Astrocyte (in vitro differentiated cells and primary cell): ENCODE measurements at places on chromosomes 11 and 22.

- no peak for DNase-seq
Observed at GRCh38 chr11:77139201-77139600, 11.2 kb downstream of the MYO7A start.

DNA sequence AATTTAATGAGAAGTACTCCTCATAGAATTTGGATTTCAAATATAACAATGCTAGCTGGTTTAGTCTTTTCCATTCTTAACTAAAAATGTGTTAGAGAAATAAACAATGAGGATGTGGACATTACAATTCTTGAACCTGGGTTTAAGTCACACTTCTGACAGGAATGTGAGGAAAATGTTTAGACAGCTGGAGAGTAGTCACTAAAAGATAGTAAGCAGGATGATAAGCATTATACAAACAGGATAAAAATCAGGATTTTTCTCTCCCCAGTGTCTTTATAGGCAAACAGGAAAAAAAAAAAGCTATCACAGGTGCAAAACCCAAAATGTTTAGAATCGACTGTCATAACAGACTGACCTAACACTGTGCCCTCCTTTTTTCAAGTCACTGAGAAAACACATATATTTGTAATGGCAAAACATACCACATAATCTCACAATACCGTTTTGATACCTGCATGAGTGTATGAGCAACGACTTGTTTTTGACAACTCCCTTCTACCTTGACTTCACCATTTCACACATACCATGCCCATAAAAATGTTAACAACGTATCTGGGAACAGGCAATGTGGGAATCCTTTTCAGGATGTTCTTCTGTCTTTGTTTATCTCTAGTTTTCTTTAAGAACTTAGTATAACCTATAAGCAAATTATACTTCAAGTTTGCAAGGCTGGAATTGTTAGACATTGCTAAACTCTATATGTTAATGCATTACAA lies 242.0 kb downstream of the SBF2 start:
- DNase-seq = peak; percentile 52

- peak; percentile 70 for DNase-seq
Observed at GRCh38 chr11:103358251-103358650, 249.0 kb downstream of the DYNC2H1 start.

DNA sequence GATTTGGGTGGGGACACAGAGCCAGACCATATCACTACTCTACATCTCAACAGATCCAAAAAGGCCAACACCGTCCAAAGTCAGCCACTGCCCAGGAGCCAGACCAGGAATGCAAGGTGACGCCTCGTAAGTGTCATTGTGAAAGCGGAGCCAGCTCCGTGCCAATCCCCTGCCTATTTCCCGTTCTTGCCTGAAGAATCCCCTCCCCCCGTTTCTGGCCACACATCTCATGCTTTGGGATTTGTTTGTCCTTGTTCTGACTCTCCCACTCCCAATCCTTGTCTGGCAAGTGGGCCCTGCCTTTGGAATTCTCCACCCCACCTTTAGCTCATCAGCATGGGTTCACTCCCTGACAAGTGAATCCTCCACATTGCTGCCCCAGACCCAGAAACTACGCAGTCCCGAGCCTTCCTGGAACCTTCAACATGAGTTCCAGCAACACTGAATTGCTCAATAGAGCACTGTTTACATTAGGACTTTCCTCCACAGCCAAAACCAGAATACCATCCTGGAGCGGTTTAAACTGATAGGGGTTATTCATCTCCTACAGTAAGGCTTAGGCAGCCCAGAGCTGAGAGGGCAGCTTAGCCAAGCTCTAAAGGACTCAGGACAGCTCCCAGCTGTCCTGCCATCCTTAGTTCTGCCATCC lies 6.0 kb upstream of the SLC35C1 start:
- no peak for DNase-seq

- DNase-seq = no peak
Observed at GRCh38 chr11:1202154-1202775, 20.6 kb upstream of the MUC5B start.

- DNase-seq = no peak
Observed at GRCh38 chr22:37043828-37044538, 7.6 kb upstream of the KCTD17 start.

GRCh38 chr22:23108249-23109078 lies 33.3 kb downstream of the RSPH14 start:
- no peak for DNase-seq

- no peak for DNase-seq
Observed at GRCh38 chr11:127136438-127136837, 135.9 kb upstream of the KIRREL3 start.

GRCh38 chr22:24894220-24894975 lies 52.1 kb downstream of the LHFPL7 start:
- DNase-seq = peak; percentile 96
